NCI-H524 (cell line): ENCODE measurements at places on chromosomes 5 and 9.

- peak; percentile 97 for DNase-seq
Observed at GRCh38 chr5:78779771-78780616, 131.4 kb upstream of the LHFPL2 start.

GRCh38 chr5:124669956-124670721, 76.3 kb downstream of the ZNF608 start:
- DNase-seq: no peak

DNA sequence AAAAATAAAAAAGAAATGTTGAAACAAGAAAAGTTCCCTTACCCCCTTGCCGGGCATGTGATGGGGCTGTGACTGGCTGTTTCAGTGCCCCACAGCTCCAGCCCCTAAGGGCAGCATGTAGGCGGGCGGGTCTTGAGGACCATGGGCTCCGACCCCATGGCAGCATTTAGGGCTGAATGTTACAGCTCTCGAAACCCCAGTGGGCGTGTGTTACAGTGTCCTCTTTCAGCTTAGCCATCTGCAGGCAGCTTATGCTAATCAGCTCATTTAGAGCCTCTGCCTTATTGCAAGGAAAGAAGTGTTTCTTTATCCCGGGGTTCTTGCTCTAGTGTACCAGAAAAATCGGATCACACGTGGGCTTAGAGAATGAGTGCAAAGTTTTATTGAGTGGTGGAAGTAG, 497.4 kb upstream of the CYLC2 start:
- peak; percentile 97 for DNase-seq

DNA sequence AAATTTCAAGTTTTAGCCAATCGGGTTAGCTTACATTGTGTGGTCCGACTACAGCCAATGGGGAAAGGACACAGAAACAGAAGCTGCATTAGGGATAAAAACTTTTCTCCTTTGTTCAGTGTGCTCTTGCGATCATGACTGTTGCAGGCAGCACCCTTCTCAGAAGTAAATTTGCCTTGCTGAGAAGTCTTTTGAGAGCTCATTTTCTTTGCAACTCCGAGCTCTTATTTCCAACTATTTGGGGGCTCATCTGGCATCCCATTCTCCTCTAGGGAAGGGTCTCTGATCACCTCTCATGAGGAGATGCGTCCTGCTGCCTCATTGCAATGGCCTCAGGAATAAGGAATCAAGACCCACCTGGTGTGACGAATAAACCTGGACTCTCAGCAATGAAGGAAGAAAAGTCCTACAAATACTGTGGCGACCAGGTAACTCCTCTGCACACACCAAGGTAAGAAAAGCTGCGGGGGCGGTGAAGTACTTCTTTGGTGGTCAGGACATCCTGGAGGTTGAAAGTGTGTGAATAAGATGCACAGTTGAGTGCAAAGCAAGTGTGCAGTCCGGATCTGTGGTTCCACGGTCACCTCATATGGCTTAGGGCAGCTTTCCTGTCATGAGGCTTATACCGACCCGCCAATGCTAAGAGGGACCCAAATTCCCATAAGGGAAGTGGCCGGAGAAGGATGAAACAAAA, 20.4 kb downstream of the CNOT8 start:
- no peak for DNase-seq

GRCh38 chr9:89466451-89467277, 31.2 kb downstream of the SEMA4D start:
- no peak for DNase-seq

GRCh38 chr5:175013251-175013650, 288.9 kb downstream of the MSX2 start:
- no peak for DNase-seq

- DNase-seq: peak; percentile 78
Observed at GRCh38 chr5:134509308-134510040, 16.0 kb upstream of the JADE2 start.

- no peak for DNase-seq
Observed at GRCh38 chr5:2591777-2592453, 159.6 kb downstream of the IRX2 start.

DNA sequence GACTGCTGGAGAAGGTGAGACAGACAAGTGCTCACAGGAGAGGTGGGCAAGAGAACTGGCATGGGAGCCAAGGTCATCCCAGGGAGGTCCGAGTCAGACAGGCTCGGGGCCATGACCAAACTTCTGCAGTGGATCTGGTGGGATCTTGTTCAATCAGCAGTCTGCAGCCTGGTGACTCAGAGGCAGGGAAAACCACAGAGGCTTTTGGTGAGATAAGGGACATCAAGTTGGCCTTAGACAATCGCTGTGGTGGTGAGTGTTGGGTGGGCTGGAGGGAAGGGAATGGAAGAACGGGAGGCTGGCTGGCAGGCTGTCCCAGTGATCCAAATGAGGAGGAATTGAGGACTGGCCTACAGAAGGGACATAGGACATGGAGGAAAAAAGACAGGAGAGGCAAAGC, 123.8 kb downstream of the TMEM174 start:
- DNase-seq: no peak

GRCh38 chr5:67205981-67206380, 9.4 kb upstream of the CD180 start:
- no peak for DNase-seq

DNA sequence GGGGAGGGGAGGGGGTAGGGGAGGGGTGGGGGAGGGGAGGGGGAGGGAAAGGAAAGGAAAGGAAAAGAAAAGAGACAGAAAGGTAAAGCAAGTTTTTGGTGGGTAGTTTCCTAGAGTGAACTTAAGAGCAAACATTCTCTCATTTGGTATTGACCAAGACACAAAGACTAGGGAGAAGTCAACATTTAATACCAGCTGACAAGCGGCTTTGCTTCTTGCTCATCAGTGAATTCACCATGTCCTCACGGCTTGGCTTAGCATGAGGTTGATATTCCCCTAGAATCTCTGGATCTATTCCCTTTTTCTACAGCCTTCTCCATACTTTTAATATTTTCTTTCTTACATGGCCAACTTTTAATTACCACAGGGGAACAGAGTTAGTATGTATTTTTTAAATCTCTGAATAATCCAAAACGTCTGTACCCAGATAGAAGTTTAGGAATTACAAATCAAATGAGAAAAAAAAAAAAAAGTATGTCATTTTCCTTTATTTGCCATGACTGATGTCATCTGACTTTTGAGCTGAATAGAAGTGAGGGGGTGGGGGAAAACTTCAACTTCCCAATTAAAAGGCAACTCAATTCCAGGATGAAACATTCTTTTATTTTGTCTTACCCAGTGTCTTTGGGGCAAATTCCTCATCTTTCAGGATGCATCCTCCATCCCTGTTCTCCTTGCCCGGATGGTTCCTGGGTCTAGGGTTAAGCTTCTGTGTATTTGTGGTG, 40.1 kb upstream of the GLIS3 start:
- no peak for DNase-seq

DNA sequence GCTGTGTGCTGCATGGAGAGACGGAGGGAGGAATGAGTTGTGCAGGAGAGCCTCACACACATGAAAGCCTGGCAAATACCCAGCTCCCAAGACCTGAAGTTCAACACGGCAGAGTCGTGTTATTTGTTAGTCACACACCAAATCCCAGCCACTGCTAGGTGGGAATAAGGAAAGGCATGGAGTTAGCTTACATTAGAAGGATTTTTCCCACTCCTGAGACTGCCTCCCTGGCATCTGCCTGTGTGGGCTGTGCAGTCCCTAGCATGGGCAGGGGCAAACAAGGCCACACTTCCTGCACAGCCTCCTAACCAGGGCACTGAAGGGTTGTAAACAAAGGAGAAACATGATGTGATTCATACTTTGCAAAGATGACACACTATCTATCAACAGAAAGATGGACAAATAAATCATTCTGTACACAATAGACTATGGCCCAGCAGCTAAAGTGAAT, 306.8 kb downstream of the SPOCK1 start:
- no peak for DNase-seq

GRCh38 chr9:11148189-11148588, 535.4 kb upstream of the PTPRD start:
- DNase-seq: no peak

GRCh38 chr5:42880496-42881150, 68.9 kb upstream of the SELENOP start:
- DNase-seq: no peak

DNA sequence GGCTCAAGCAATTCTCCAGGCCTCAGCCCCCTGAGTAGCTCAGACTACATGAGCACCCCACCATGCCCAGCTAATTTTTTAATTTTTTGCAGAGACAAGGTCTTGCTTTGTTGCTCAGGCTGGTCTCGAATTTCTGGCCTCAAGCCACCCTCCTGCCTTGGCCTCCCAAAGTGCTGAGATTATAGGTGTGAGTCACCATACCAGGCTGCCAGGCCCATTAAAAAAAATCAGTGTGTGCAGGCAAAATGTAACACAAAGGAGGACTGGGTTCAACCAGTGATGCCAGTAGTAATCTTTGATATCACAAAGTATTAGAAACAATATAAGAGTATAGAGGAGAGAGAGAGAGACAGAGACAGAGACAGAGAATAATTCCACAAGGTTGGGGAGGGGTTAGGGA, 322.7 kb downstream of the MSX2 start:
- no peak for DNase-seq

DNA sequence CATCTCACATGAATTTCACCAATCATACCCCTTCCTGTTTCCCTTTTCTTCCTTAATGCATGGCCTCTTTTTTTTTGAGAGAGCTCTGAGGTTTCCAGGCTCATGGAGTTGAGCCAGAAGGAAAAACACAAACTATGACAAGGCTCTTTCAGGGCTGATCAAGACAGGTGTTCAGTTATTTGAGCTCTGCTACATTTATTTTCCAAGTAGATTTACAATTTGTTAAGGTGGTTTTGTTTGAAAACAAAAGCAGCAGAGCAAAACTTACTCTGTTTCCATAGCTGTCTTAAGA, 62.4 kb upstream of the IL7R start:
- no peak for DNase-seq

GRCh38 chr5:142120247-142120935, 11.8 kb downstream of the NDFIP1 start:
- DNase-seq: no peak

GRCh38 chr9:134858051-134858841, 22.4 kb upstream of the FCN2 start:
- no peak for DNase-seq

DNA sequence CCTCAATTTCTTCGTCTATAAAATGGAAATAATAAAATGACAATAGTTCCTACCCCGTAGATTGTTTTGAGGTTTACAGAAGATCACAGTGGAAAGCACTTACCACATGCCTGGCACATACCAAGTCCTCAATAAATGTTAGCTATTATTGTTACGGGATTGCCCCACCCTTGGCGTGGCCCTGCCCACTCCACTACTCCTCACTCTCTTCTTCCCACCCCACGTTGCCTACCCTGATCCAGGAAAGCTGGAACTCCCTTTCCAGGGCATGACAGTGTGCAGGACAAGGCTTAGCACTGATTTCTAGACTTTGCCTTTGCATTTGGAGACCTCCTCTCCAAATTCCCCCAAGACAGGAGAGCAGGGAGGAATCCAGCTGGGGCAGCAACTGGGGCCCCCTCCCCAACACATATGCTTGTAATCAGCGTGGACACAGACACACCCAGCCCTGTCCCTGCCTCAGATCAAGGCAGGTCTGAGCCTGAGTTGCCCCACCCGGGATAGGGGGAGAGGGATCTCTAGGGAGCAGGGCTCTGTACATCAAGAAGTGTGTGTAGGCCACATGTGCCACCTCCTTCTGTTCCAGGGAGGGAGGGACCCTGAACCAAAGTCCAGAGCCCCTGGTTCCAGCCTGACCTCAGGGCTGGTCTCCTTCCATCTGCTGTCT, 6.7 kb downstream of the SLC4A9 start:
- DNase-seq: no peak

DNA sequence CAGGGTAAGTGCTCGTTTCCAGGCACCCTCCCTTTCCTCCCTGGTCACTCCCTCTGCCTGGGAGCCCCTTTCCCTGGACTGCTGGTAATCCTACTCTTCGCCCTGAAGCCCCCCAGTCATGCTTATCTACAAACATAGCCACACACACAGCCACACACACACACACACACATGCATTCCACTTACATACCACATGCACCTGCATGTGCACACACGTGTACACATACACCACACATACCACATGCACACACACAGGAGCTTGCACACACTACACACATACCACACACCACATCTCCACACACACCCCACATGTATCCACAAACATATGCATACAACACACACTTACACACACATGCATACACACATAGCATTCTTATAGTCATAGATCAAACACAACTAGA, 358.5 kb downstream of the GADD45G start:
- no peak for DNase-seq

DNA sequence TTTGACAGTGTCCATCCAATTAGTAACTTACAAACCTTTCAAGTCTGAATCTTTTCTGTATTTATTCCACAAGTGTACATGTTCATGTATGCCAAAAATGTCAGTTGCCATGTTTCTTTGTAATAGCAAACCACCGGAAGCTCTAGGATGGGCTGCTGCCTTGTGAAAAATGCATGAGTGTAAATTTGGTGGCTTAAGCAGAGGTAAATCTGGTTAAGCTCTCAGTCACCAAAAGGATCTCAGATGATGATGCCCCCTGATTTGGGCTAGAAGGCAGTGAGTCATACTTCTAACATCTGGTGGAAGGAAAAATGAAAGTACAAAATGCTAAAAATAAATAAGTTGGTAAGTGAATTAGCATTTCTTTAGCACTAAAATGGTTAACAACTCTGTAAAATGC, 567.5 kb downstream of the ELAVL2 start:
- DNase-seq: no peak

DNA sequence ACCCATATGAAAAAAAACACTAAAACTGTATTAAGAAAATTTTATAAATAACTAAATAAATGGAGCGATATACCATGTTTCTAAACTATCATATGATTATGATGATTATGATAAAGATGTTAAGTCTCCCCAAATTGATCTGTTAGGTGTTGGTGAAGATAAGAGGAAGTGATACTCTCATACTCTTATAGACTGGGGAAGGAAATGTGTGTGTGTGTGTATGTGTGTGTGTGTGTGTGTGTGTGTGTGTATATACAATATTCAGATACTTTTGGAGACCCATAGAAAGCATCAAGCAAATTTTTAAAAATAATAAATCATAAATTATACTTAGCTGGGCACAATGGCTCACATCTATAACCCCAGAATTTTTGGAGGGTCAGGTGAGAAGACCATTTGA, 62.9 kb downstream of the TMEM232 start:
- DNase-seq: no peak

DNA sequence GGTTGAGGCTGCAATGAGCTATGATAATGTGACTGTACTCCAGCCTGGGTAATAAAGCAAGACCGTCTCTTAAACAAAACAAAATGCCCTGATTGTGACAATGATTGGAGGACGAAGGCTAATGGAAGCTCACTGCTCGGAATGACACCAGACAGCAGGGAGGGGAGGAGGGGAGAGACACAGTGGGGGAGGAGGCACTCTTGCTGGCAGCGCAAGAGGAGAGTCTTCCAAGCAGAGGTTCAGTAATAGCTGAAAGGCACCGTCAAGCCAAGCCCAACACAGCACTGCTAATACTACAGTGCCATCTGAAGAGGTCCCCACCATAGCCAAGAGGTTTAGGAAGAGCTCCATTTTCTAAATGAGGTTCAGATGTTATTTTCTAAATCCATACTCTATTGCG, 102.3 kb downstream of the GLDC start:
- DNase-seq: no peak

DNA sequence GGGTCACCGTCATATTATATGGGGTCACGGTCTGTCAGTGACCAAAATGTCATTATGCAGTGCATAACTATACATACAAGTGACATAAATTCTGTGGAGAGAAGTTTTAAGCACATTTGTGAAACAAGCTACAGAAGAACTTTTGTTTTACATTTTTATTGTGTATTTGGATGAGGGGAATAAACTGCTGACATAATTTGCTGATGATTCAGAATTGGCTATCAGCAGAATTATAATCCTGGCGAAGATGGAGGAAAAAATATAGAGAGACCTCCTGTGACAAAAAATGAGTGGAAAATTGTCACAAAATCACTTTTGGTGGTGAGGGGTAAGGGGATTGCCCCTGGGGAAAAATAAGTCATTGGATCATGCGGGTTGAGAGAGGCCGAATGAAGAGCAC, 116.3 kb upstream of the ANKRD55 start:
- DNase-seq: no peak
